Hematopoietic multipotent progenitor cell (in vitro differentiated cells): ENCODE measurements at places on chromosomes 2 and 18. TPM values are rescaled to one million over a fixed set of nuclear protein-coding genes. Genes with fewer than 3 reads are reported as not detected.

The DTNB gene
- total RNA-seq = 12.9 TPM

The ELOA2 gene
- total RNA-seq = not detected

The GAREM2 gene
- 0.54 TPM for total RNA-seq

The CRYGD gene
- 5.7 TPM for total RNA-seq

The PIEZO2 gene
- total RNA-seq = 1.3 TPM

The NTSR2 gene
- total RNA-seq = not detected

The MFSD6 gene
- 50.1 TPM for total RNA-seq

The AGXT gene
- total RNA-seq = not detected

The SIX3 gene
- not detected for total RNA-seq

The LRP2 gene
- 0.27 TPM for total RNA-seq

DNA sequence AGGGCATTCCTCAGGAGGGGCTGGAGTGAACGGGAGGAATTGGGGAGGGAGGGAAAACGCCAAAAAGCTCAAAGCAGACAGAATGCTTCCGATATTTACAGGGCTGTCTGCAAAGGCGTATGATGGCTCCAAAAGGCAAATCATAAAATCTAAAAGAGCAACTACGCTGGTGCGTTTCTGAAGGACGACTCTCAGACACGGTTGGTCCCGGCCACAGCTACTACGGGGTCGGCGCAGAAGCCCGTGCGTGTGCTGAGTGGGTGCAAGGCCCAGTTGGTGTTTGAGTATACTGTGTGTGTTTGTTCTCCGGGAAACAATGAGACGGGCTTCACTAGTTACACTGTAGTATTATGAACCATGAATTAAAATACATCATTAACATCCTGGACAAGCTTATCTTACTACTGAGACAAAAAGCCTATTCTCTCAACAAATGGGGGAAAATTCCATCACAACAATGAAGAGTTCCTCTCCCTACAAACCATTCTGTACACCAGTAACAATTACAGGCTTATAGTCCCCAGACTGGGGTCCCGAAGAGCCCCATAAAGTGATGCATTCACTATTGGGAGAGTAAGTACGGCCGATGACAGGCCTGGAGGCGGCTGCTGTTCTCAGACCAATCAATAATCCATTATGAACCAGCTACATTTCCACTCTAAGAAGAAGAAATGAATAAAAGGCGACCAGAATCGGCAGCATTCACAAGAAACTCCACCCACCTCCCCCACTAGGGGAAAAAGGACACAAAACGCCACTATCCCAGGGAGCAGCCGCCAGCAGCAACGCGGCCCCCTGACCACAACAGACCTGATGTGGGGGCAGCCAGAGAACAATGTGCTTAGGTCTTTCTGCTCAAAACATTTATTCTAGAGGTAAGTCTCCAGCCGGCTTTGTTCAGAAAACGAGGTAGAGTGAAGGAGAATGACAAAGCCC lies 43.4 kb downstream of the ZNF516 start:
- DNase-seq = no peak

GRCh38 chr2:26687328-26687727 lies 5.2 kb upstream of the KCNK3 start:
- DNase-seq = no peak

- no peak for DNase-seq
Observed at GRCh38 chr2:141280037-141280436, 850.8 kb downstream of the LRP1B start.

- DNase-seq = peak; percentile 11
Observed at GRCh38 chr2:239991689-239992314, 33.3 kb downstream of the NDUFA10 start.

- no peak for DNase-seq
Observed at GRCh38 chr2:73736378-73736777, 767 bp downstream of the TPRKB start.

DNA sequence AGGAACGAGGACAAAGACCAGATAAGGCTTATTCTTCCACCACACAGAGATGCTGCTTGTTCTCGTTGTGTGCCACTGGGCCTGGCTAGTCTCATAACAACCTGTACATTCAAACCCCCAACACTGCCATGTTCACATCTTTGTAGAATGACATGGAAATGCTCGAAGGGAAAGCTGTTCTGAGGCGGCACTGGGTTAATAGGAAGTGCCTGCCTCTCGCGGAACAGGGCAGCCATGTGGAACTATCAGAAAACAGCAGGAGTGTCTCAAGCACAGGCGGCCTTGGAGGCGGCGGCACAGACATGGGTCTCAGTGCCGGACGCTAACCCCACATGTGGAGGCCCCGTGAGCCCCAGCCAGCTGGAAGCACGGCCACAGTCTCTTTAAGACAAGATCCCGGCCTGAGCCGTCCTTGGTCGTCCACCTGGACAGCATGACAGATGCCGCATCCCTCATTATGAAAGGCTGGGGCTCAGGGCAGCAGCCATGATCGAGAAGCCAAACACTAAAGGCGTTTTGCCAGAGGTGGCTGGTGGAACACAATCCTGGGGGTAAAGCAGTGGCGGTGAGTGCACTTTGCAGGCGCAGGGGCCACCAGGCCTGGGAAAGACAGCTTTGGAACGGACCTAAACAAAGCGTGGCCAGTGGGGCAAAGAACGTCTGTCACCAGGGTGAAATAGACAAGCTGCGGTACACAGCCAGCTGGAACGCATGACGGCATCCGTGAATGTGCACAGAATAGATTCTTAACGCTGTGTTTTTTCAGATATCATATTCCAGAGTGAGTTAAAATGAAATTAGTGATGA lies 161.0 kb downstream of the HDAC4 start:
- DNase-seq = no peak

DNA sequence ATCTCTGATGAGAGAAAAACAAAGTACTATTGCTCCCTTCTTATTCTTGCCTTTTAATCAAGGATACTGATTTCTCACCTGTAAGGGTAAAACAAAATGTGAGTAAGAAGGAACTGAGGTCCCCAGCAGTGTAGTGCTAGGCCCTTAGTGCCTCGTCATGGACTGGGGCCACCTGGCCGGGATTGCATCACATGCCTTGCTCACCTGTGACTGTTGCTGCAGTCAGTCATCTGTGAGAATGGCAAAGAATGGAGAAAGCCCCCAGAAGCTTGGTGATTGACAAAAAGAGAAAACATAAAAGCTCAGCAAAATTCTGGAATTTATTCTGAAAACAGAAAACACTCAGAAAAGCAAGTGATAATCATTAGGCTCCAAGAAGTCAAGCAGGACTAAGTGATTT lies 63.4 kb downstream of the SPATS2L start:
- no peak for DNase-seq

- no peak for DNase-seq
Observed at GRCh38 chr2:46174345-46175170, 122.6 kb upstream of the EPAS1 start.

DNA sequence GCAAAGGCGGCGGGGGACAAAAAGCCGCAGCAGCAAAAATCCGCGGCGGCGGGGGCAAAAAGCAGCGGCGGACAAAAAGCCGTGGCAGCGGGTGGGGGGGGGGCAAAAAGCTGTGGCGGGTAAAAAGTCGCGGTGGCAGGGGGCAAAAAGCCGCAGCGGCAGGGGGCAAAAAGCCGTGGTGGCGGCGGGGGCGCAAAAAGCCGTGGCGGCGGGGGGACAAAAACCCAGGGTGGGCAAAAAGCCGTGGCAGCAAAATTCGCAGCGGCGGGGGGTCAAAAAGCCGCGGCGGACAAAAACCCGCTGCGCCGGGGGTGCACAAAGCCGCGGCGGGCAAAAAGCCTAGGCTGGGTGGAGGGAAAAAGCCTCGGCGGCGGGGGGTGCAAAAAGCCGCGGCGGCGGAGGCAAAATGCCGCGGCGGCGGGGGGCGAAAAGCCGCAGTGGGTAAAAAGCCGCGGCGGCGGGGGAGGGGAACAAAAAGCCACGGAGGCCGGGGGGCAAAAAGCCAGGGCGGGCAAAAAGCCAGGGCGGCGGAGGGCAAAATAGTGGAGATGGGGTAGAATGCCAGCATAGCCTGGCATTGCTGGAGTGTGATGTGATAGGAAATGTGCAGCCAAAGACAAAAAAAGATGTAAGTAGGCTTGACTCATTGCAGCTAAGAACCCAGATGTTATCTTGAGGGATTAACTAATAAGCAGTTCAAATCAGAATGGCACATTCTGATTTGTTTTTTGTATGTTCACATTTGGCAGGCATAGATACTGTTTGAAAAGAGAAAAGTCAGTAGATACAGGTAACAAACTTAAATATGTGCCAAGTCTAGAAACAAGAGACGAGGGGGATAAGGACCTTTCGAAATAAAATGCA lies 1076.3 kb downstream of the RPIA start:
- DNase-seq = no peak

- no peak for DNase-seq
Observed at GRCh38 chr2:219174801-219175200, 1.9 kb downstream of the CNPPD1 start.

GRCh38 chr2:241070811-241071676 lies 31.0 kb downstream of the MTERF4 start:
- no peak for DNase-seq

GRCh38 chr2:218980735-218981389 lies 4.1 kb downstream of the FEV start:
- DNase-seq = no peak

- DNase-seq = no peak
Observed at GRCh38 chr2:48132271-48132625, 225.9 kb upstream of the FBXO11 start.

GRCh38 chr18:66682855-66683322 lies 79.0 kb upstream of the CDH19 start:
- DNase-seq = peak; percentile 21

DNA sequence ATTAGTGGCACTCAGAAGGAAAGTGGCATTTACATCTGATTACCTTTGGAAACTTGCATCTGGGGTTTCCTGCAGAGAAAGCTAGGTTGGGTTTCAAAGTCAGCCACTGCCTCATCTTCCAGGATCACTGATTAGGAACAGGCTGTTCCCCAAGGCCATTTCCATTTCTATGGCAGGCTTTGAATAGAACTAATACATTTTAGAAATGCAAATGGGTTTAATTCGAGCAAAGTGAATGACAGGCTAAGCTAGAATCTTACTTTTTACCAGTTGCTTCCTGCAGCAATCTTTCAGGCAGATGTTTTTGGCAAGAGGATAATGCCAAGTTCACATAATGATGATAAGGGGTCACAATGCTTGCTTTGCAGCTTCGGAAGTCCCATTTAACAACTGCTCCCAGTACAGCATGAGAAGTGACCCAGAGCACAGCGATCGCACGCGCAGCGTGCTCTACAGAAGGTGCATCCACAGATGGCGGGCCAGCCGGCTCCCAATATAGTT lies 336.7 kb downstream of the LPIN1 start:
- no peak for DNase-seq

DNA sequence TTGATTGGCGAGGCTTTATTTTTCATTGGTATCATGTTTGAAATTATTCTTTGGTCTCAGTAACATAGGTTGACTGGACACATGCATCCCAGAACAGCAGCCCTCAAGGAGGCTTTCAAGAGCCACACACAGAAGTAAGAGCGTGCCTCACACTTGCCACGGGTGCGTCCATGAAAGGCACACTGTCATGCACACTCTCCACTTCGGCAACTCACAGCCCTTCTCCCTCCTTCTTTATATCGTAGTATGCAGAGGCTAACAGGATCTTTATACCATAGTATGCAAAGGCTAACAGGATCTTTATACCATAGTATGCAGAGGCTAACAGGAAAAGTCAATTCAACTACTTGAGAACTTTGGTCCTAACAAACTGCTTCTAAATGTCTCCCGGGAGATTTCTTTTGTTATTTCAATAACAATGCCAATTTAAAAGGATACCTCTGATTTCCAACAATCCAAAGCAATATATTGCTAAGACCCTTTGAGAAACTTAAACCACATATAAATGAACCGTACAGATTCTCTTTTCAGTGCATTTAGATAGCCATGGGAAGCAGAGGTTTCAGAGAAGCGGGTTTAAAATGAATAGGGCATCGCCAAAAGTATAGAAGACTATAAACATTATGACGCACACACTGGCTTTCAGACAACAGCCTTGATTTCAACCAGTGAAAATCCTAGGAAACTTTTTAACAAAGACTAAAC lies 26.5 kb upstream of the ZNF516 start:
- no peak for DNase-seq

- no peak for DNase-seq
Observed at GRCh38 chr2:33559328-33559727, 39.8 kb downstream of the FAM98A start.

GRCh38 chr2:204749319-204749718 lies 204.0 kb downstream of the PARD3B start:
- DNase-seq = no peak

- DNase-seq = no peak
Observed at GRCh38 chr2:12430407-12431133, 286.2 kb upstream of the TRIB2 start.
